Natural killer cell (primary cell): ENCODE measurements at places on chromosomes 3 and 15. TPM values are rescaled to one million over a fixed set of nuclear protein-coding genes. Genes with fewer than 3 reads are reported as not detected.

DNA sequence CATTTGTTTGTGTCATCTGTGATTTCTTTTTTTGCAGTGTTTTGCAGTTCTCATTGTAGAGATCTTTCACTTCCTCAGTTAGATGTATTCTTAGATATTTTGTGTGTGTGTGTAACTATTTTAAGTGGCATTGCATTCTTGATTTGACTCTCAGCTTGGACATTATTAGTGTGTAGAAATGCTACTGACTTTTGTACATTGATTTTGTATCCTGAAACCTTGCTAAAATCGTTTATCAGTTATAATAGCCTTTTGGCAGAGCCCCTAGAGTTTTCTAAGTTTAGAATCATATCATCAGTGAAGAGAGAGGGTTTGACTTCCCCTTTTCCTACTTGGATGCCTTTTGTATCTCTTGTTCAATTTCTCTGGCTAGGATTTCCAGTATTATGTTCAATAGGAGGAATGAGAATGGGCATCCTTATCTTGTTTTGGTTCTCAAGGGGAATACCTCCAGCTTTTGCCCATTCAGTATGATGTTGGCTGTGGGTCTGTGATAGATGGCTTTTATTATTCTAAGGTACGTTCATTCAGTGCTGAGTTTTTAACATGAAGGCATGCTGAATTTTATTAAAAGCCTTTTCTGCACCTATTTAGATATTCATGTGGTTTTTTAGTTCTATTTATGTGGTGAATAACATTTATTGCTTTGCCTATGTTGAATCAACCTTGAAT, 211.7 kb downstream of the MBNL1 start:
- DNase-seq: no peak
- no peaks in the 10 kb centered on the region for H3K4me1 ChIP-seq
- peaks cover 3% of the 10 kb centered on the region for H3K27me3 ChIP-seq
- H3K36me3 ChIP-seq: no peaks in the 10 kb centered on the region

Gene KLHL24
- 177 TPM for total RNA-seq

Gene MESP2
- total RNA-seq: not detected

Gene PYGO1
- 0.16 TPM for total RNA-seq

DNA sequence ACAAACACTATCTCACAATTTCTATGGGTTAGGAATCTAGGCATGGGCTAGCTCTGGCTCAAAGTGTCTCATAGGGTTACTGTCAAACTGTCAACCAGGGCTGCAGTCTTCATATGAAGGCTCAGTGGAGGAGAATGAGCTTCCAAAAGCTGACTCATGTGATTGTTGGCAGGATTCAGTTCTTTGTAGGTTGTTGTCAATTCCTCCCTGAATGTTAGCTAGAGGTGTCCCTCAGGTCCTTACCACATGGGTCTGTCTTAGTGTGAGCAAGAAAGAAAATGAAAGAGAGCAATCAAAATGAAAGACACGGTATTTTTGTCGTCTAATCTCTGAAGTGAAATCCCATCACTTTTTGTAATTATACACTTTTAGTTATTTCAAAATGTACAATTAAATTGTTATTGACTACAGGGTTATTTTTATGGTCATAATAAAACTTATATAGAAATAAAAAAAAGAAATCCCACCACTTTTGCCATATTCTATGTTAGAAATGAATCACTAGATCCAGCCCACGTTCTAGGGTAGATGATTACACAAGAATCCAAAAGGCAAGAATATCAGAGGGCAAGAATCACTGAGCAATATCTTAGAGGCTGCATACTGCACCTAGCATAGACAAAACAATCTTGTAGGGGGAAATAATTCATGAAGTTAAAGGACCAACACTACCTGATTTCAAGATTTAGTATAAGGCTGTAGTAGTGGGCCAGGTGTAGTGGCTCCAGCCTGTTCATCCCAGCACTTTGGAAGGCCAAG, 8.4 kb downstream of the ACSBG1 start:
- no peaks in the 10 kb centered on the region for H3K27me3 ChIP-seq
- no peak for DNase-seq
- no peak overlapping the region for H3K27ac ChIP-seq
- H3K4me3 ChIP-seq: no peak overlapping the region
- peaks cover 6% of the 10 kb centered on the region for H3K4me1 ChIP-seq

Gene C3orf20
- not detected for total RNA-seq

DNA sequence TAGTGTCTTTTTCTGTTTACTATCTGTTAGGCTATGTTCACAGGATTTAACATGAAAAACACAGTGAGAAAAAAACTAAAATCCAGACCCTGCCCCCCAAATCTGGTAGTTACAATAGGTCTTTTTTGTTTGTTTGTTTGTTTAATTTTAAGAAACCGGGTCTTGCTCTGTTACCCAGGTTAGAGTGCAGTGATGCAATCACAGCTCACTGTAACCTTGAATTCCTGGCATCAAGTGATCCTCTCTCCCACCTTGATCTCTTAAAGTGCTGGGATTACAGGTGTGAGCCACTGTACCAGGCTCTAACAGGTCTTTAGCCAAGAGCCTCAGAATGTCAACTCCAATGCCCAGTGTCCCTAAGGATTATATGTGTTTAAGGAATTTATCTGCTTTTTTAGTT, 88.0 kb upstream of the GOLIM4 start:
- H3K27me3 ChIP-seq: no peaks in the 10 kb centered on the region
- H3K36me3 ChIP-seq: no peaks in the 10 kb centered on the region
- H3K27ac ChIP-seq: no peak overlapping the region
- no peak for DNase-seq
- H3K4me1 ChIP-seq: no peaks in the 10 kb centered on the region

- H3K27me3 ChIP-seq: no peaks in the 10 kb centered on the region
- H3K4me3 ChIP-seq: no peak overlapping the region
- H3K36me3 ChIP-seq: no peaks in the 10 kb centered on the region
- no peaks in the 10 kb centered on the region for H3K4me1 ChIP-seq
- H3K27ac ChIP-seq: no peak overlapping the region
Observed at GRCh38 chr15:77644543-77645247, 12.0 kb upstream of the LINGO1 start.
